Fibroblast of pulmonary artery (primary cell): ENCODE measurements at places on chromosomes 12 and 14.
A peak's percentile ranks its signal among the peaks of the same experiment; 100 is the strongest.

DNA sequence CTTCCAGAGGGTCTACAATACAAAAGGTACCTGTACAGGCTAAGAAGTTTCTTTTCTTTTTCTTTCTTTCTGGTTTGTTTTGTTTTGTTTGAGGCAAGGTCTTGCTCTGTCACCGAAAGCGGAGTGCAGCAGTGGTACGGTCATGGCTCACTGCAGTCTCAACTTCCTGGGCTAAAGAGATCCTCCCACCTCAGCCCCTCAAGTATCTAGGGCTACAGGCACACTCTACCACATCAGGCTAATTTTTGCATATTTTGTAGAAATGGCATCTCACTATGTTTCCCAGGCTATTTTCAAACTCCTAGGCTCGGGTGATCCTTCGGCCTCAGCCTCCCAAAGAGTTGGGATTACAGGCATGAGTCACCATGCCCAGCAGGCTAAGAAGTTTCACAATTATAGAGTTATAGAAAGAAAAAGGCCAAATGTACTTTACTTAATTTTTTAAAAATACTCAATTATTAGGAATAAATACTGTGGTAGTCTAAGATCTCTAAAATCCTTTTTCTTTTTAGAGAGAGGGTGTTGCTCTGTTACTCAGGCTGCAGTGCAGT lies 3.0 kb upstream of the PIGH start:
- no peak for DNase-seq

- no peak for DNase-seq
These were observed 627 bp downstream of the HOXC8 start for GRCh38 chr12:54009171-54010052.

- peak; percentile 69 for DNase-seq
These were observed 10.6 kb downstream of the CD163L1 start for GRCh38 chr12:7433276-7433822.

- no peak for DNase-seq
These were observed 846 bp downstream of the BRMS1L start for GRCh38 chr14:35826952-35827416.

GRCh38 chr14:91413547-91414474 lies 3.8 kb downstream of the CCDC88C start:
- DNase-seq, result no peak

GRCh38 chr14:104699426-104699748 lies 10.0 kb downstream of the INF2 start:
- DNase-seq, result no peak
